Activated T-cell treated with anti-CD3 and anti-CD28 coated beads, Interleukin-2, amount 50 U/mL, for 48 hours (primary cell): ENCODE measurements at places on chromosomes 13 and 19.

- no peak for DNase-seq
Measured at GRCh38 chr13:31119966-31120700, 41.6 kb downstream of the HSPH1 start.

DNA sequence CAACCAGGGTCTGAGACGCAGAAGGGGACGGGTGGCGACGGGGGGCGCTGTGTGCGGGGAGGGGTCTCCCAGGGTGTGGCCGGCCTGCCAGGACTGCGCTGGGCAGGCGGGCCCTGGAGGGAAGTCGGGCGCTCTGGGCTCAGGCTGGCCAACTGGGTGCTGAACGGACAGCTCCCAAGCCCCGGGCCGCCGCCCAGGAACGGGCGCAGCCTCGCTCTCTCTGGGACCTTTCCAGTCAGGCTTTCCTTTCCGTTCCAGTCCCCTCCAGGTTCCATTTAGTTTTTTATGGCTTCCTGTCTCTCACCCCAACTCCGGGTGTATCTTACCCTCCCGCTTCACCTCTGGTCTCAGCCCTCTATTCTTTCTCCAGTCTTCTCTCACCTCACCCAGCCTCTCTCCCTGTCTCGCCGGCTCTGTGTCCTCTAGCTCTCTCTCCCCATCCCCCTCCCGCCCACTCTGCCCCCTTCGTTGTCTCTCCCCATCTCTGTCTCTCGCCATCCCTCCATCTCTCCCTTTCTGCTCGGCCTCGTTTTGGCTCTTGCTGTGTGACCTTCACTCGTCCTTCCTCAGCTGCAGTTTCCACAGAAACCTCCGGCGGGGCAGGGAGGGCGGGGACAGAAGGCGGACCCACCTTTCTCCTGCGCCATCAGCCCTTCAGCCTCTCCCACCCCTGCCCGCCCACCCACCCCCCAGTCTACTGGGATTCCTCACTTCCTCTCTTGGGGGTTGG, 3.3 kb upstream of the ATP1A3 start:
- DNase-seq, result peak; percentile 55

DNA sequence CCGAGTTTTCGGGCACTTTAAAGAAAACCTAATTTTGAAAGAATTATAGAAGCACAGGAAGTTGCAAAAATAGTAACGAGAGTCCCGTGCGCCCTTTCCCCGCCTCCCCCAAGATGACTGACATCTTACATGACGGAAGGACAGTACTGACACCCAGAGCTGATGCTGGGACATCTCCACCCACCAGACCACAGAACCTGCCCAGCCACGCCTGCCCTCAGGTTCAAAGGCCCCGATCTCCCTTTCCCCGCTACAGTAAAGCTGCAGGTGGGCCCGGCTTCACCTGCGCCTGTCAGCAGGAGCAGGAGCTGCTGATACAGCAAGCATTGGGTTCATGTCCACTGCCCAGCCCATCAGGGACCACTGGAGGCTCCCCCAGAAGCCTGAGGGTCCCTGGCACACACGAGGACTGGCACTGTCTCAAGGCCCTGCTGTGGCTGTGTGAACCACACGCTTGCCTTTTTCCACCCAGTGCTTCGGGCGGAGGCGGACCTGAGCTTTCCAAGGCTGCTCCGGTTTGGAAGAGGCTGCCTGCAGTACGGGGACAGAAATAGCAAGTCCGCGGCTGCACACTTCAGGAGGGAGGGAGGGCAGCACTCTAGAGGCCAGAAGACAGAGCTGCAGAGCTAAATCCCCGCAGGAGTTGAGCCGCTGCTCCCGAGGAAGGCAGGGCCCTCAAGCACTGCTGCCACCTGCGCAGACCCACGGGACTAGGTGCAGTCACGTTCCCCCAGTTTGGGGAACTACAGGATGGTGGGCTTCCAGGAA, 8.7 kb downstream of the MAP2K2 start:
- DNase-seq, result peak; percentile 55

- DNase-seq, result no peak
Measured at GRCh38 chr13:34722922-34723321, 219.1 kb upstream of the NBEA start.

DNA sequence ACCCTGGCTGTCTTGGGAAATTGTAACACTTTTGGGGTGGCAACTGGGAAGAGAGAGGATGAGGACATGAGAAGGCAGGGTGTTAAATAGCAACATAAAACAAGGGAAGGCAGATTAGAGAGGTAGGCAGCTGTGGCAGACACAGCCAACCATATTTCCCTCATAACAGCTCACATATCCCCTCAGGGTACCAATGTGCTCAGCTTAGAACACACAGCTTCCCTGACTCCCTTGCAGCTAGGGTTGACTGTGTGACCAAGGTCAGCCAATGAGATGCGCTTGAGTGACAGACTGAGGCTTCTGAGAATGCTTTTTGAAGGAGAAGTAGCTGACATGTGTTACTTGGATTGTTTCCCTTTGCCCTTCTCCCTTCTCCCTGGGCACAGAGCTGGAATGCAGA, 28.8 kb upstream of the SPATA13 start:
- DNase-seq, result no peak

- DNase-seq, result no peak
Measured at GRCh38 chr19:53894707-53895106, 12.7 kb downstream of the PRKCG start.

DNA sequence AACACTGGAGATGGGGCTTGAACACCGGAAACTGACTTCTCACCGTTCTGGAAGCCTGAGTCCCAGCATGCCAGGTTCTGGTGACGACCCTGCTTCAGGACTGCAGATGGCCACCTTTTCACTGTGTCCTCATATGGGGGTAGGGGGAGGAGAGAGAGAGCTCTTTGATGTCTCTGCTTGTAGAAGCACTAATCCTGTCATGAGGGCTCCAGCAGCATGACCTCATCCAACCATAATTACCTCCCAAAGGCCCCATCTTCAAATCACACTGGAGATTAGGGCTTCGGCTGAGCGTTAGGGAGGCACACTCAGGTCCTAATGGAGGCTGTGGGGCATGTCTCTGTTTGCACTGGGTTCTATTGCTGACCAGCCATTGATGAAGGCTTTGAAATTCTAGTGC, 255.3 kb downstream of the TEX29 start:
- DNase-seq, result no peak

DNA sequence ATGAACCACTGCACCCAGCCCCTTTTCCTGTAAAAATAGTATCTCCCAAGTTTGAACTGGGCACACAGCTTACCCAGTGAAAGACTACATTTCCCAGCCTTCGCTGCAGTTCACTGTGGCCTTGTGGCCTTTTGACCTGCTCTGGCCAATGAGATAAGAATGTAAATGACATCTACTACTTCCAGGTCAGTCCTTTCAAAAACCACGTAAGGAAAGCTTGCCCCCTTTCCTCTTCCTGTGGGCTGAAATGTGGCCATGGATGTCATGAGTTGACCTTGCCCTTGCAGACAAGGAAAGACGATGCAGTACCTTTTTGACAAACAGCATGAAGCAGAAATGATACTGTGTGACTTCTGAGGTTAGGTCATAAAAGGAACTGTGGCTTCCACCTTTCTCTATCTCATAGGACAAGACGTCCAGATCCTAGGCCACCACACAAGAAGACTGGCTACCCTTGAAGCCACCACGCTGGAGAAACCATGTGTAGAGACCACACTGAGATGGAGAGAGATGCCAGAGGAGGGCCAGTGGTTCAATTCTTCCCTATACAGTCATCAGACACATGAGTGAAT, 19.9 kb downstream of the ACER1 start:
- no peak for DNase-seq

GRCh38 chr13:32213626-32214025, 101.5 kb downstream of the ZAR1L start:
- DNase-seq, result no peak

DNA sequence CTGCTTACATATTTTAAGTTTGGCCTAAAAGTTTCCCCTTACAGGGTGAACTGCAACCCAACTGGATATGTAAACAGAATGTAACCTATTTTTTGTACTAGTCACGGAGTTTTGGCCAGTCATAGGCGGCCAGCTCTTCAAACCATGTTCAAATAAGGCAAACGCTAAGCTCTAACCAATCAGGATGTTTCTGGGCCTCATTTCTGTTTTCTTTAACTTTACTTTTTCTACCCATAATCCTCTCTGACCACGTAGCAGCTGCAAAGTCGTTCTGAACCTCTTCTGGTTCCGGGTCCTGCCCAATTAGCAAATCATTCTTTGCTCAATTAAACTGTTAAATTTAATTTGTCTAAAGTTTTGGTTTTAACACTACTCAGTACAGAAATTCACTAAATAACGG, 8.2 kb upstream of the ZMYM2 start:
- DNase-seq, result no peak

- no peak for DNase-seq
Measured at GRCh38 chr13:52999093-52999696, 29.4 kb upstream of the OLFM4 start.

GRCh38 chr13:73335210-73335609, 276.4 kb downstream of the KLF5 start:
- no peak for DNase-seq

DNA sequence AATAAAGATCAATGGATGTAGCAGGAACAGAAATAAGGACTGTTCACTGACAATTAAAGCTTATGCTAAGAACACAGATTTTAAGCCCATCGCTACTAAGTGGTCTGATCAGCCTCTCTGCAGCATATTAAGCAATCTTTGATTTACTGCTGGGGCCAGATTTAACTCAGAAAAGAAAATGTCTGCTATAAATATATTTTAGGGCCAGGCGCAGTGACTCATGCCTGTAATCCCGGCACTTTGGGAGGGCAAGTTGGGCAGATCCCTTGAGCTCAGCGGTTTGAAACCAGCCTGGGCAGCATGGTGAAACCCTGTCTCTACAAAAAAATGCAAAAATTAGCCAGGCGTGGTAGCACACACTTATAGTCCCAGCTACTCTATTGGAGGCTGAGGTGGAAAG, 43.0 kb downstream of the METTL21C start:
- DNase-seq, result no peak

DNA sequence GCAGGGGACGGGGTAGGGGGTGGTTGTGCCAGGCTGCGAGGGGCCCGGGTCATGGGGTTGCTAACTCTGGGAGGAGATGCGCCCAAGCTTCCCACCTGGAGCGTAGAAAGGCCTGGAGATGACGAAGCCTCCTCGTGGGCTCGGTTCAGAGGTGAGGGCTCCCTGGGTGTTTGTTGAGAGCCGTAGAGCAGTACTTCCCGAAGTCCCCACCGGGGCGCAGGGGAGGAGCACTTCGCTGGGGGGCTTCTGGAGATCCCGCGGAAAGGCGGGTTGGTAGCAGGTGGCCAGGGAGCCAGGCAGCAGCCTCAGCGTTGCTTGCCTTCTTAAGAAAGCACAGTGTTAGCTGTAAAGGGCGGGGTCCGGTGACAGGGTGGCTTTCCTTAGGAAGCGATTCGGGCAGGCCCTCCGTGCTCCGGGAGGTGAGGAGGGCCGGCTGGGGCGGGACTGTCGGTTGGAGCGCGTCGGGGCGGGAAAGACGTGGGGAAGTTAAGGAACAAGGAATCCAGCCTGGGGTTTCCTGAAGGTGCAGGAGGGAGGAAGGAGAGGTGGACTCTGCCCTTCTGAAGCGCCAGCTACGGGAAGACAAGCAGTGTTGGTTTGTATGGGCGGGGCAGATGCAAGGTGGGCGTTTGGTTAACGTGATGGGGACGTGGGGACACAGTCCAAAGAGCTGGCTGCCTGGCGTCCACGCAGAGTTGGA, 3.3 kb downstream of the VSTM2B start:
- DNase-seq, result peak; percentile 28

GRCh38 chr19:31220540-31220939, 128.7 kb downstream of the TSHZ3 start:
- peak; percentile 30 for DNase-seq

DNA sequence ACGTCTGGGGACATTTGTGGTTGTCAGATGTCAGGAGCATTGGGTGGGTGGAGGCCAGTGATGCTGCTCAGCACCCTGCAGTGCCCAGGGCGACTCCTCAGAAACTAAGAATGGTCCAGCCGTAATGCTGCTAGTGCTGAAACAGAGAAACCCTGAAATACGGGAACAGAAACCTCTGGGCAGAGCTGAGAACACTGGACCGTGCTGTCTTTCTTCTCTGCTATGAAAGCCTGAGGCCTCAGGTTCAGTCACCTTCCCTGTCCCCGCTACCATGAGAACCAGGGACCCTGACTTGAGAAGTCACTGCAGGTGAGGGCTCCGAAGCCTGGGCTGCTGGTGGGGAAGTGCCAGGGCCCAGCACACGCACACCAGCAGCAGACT, 13.4 kb downstream of the CAPS start:
- no peak for DNase-seq

DNA sequence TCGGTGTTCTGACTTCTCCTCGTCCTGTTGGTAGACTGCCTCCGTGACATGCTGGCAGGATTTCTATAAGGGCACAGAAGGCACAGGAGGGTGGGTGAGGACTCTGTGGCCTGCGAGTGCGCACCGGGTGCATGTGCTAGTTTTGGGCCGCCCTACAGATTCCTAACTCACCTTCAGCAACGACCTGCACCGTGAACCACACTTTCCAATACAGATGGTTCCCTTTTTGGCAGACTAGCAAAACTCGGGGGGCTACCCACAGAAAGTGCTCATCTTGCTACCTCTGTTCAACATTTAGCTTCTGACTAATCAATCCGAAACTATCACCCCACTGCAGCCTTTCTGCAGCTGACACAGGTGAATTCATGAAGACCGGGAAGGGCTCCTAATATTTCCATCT, 14.1 kb upstream of the AMER2 start:
- DNase-seq, result no peak

- DNase-seq, result no peak
Measured at GRCh38 chr13:103833294-103833852, 767.2 kb upstream of the SLC10A2 start.

- no peak for DNase-seq
Measured at GRCh38 chr13:43802511-43802910, 15.7 kb upstream of the ENOX1 start.

- DNase-seq, result no peak
Measured at GRCh38 chr19:28012361-28012760, 1200.6 kb downstream of the UQCRFS1 start.

DNA sequence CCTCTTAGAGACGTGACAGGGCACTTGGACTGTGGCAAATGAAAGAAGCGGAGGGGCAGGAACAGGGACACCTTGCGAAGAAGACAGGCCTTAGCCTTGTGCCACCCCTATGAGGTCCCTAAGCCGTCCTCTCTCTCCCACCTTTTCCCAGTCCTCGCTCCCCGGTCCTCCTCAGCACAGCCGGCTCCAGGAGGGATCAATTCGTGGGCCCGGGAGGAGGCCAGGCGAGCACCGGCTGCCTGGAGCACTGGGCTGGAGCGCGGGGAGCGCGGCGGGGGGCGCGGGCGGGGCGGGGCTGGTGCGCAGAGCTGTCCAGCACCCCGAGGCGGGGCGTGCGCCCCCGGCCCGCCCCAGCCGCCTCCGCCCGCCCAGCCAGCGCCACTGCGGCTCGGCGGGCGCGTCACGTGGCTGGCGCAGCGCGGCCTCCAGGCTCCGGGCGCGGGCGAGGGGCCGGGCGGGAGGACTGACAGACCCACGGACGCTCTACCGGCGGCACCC, at the start of gene LRP3:
TSS of gene LRP3 (plus strand) at position 466 of the 498 bp plus-strand sequence. CDS start 456 bp downstream, outside the sequence.
- no peak for DNase-seq
